ENCODE measurements at places on chromosomes 16 and 17.

- DNase-seq = no peak
Measured at GRCh38 chr17:66506641-66507040, 204.2 kb downstream of the PRKCA start.

GRCh38 chr16:84656649-84657048, 8.3 kb downstream of the KLHL36 start:
- DNase-seq = no peak

GRCh38 chr16:35311475-35311874, 1852.1 kb downstream of the TP53TG3F start:
- DNase-seq = no peak

- peak; percentile 74 for DNase-seq
Measured at GRCh38 chr16:29927070-29927905, 1.3 kb upstream of the KCTD13 start.

DNA sequence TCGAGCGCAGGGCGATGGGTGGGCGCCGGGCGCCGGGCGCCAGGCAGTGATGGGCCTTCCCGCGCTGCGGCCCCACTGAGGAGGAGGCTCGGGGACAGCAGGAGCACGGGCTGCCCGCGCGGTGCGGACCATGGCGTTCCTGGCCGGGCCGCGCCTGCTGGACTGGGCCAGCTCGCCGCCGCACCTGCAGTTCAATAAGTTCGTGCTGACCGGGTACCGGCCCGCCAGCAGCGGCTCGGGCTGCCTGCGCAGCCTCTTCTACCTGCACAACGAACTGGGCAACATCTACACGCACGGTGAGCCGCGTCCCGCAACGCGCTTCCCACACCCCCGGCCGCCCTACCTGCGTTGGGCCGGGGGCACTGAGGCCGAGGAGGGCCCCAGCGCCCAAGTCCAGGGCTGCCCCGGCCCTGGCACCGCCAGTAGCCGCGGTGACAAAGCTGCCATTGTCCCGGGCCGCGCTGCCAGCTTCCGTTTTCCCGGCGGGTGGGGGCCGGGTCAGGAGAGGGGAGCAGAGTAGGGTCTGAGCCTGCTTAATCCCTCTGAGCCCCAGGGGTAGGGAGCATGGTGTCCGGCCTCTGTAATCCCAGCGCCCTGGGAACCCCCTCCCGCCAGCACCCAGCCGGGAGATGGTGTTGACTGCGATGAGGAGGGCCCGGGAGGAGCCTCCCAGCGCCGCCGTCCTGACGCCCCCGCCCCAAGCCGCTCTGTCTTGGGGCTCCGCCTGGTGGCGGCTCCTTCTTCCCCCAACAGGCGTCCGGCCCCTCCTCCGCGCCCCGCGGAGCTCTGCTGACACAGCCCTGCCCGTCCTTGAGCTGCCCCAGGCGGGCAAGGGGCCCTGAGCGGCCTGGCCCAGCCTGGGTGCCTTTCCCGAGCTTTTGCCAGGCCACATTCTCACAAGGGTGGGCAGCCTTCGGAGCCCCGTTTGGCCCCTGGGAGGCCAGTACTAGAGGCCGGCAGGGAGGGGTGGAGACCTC, 685 bp downstream of the PAQR4 start:
- peak; percentile 60 for DNase-seq

GRCh38 chr16:59067205-59067604, 333.1 kb upstream of the GOT2 start:
- no peak for DNase-seq

DNA sequence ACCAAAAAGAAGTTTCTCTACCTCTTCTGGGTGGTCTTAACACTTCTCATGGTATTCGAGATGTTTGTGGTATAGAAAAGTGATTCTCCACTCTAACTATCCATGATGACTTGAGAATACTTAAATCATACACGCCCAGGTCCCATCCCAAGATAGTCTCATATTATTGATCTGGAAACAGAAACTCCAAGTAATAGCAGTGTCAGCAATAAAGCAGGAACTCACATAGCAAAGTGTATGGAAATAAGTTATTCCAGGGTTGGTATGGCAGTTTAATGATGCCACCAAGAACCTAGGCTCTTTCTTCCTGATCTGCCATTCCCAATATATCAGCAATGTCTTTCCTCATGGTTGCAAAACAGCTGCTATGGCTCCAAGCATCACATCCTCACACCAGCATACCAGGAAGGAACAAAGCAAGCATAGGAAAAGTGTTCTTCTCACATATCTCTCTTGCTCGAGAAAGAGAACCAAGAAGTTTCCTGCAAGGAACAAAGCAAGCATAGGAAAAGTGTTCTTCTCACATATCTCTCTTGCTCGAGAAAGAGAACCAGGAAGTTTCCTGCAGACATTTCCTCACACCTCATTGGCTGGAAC, 23.6 kb upstream of the TOX3 start:
- DNase-seq = no peak

- no peak for DNase-seq
Measured at GRCh38 chr16:2236337-2237101, at the start of gene DNASE1L2. TSS of gene DNASE1L2 (plus strand) at chr16:2236444. CDS start at chr16:2236817, 373 bp downstream.

DNA sequence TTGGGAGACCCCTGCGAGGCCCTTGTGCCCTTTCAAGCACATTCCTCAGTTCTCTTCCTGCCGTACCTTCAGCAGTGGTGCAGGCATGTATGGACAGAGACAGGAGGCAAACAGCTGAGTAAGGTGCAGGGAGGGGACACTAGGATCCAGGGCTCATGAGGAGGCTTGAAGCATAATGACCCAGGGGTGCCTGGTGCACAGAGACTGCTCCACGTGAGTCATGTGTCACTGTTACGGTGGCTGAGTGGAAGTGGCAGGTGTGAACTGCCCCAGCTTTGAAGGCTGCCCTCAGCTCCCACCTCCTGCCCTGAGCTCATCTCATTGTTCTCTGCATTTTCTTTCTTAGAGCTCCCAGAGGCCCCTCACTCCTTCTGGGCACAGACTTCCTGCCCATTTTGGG, 124.8 kb downstream of the NTN1 start:
- DNase-seq = no peak

DNA sequence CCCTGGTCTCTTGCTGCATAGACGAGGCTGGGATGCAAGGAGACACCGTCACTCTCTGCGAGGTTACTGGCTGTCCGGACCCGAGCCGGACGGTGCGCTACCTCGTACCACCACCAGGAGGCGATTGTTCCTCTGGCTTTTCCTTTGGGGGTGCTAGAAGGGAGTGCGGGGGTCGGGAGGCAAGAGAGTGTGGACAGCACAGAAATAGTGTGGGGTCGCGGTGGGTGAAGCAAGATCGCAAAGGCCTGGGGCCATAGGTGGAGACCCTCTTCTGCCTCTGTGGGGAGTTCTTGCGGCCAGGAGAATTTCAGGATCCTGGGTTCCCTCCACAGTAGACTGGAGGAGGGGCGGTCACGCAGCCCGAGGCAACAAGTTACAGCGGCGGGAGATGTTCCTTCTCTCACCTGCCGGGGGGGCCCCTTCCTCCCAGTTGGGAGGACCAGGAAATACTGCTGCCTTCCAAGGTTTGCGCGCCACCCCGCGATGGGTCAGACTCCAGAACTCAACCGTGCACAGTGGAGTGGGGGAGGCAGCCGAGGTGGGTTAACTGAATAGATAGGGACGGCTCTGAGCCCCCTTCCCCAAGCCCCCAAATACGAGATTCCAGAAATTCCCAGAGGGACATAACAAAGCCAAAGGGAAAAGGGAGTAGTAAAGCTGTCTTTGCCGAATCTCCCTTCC, 6.9 kb downstream of the PHOSPHO1 start:
- peak; percentile 47 for DNase-seq

DNA sequence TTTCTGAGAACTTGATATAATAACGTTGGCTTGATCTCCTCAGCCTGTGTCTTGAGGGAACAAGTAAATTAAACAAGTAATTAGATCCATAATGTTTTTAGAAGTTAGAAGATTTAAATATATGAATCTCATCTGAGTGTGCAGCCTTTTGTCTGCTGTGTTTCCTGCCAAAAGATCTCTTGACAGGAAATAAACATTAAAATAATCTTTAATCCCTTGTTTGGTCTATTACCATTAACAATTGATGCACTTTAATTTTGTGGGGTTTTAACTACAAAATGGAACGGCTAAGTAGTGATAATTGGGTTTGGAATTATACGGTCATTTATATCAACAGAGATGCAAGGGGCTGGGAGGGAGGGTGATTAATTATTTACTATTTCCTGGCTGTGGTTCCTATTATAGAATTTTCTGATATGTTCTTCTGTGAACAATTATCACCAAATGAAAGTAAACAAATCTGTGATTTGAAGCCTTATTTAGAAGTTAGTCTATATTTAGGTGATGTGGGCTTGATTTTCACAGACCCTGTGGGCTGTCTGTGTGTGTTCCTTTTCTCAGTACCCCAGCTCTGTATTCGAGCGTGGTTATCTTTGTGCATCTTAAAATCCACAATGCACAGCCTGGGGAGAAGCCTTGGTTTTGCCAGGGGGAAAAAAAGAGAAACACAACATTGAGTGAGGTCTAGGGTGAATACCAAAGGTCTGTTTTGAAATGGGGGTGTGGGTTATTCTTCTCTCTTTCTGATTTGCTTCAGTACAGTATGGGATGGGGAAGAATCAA, 556.1 kb downstream of the WWOX start:
- peak; percentile 52 for DNase-seq

DNA sequence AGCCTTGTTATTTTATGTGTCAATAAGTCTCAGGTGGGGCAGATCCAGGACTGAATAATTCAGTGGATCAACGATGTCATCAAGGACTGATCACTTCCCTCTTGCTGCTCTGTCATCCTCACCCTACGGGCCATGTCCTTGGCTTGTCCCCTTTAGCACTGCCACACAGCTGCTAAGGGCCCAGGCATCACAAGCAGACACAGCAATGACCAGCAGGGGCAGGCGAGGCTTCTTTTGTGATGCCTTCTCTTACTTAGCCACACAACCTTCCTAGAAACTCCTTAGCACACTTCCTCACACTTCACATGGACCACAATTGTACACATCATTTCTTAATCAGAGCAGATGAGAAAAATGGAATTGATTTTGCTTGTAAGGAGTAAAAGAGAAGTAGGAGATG, 356.3 kb upstream of the SOX9 start:
- DNase-seq = no peak

DNA sequence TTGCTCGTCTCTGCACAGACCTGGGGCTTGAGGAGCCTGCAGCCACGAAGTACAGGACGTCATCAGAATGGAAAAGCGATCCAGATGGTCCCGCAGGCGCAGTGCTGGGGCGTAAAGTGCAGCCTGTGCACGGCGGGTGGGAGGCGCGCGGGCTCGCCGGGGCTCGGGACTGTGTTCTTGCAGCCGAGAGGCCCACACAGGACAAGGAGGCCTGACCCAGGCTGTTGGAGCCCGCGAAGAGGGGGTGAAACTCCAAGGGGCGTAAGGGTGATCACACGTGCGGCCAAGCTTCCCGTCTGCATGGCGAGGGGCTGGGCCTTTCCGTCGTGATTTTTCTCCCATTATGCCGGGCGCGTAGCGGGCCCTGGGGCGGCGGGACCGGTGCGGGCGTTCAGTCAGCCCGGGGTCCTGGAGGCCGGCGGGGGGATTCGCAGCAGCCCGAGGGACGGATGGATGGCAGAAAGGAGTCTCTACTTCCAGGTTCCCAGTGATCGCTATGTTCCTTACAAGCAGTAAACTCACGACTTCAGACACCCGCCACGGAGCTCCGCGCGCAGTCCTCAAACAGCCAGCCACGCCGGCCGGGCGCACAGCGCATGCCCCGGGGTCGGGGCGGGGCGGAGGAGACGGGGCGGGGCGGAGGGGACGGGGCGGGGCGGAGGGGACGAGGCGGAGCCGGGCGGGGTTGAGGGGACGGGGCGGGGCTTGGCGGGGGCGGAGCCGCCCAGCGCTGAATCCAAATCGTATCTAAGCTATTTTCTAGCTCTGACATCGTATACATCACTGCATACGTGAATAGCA, 141.0 kb upstream of the KCNJ18 start:
- DNase-seq = peak; percentile 71

DNA sequence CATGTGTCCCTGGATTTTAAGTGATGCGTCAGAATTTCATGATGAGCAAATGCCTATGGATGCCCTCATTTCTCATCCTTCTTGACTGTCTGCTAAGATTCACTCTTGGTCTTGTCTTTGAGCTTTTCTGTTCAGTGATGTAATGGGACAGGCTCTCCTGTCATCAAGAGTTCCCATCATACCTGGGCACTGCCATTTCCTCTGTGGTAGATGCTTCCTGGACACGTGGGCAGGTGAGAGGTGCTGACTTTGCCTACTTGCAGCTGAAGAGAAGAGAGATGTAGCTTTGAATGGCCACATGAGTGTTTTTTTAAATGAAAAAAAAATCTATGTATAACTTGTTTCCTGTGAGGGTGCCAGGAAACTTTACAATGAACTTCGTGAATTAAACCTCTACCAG, 557.7 kb downstream of the MAF start:
- DNase-seq = no peak

GRCh38 chr16:3094289-3095027, 4.6 kb downstream of the ZSCAN10 start:
- DNase-seq = peak; percentile 13

DNA sequence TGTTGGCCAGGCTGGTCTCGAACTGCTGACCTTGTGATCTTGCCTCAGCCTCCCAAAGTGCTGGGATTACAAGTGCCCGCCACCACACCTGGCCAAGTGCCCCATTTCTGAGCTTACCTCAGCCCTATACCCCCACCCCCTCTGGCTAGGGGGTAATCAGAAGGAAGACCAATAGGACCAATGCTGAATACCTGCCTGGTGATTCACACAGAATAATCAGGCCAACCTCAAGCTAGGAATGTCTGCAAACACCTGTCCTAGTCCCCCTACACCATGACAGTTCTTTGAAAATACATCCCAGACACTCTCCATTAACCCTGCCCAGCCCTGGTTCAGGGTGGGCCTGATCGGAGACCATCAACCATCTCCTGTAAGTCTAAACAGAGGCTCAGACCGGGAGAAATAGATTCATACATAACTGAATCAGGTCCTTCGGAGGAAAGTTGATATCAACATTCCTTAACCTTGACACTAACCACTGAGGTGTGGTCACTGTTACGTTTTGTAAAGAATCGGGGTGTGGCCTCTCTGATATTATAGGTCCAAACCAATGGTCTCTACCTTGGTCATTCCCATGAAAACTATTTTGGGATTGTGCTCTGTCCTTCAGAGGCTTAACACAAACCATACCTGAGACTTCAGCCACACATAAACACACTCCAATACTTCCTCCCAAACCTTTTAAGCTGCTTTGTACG, 130.8 kb downstream of the GAS7 start:
- no peak for DNase-seq

DNA sequence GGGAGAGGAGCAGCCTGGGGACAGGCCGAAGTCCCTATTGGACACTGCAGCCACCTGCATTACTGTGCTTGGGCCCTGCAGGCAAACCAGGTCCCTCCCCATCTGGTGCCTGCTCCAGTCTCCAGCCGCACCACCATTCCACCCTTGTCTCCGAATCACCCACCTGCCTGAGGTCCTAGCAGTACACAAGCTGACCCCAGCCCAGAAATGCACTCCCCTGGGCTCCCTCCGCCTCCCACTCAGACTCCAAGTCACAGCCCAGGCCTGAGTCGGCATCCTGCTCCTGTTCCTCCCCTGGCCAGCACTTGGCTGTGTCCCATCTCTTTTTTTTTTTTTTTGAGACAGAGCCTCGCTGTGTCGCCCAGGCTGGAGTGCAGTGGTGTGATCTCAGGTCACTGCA, 6.3 kb downstream of the UNC13D start:
- DNase-seq = no peak

GRCh38 chr17:75555679-75556153, 30.2 kb downstream of the LLGL2 start:
- no peak for DNase-seq

Data from NCI-H1417 (cell line).